ENCODE measurements at places on chromosomes 7 and 10. TPM values are rescaled to one million over a fixed set of nuclear protein-coding genes. Genes with fewer than 3 reads are reported as not detected.

DNA sequence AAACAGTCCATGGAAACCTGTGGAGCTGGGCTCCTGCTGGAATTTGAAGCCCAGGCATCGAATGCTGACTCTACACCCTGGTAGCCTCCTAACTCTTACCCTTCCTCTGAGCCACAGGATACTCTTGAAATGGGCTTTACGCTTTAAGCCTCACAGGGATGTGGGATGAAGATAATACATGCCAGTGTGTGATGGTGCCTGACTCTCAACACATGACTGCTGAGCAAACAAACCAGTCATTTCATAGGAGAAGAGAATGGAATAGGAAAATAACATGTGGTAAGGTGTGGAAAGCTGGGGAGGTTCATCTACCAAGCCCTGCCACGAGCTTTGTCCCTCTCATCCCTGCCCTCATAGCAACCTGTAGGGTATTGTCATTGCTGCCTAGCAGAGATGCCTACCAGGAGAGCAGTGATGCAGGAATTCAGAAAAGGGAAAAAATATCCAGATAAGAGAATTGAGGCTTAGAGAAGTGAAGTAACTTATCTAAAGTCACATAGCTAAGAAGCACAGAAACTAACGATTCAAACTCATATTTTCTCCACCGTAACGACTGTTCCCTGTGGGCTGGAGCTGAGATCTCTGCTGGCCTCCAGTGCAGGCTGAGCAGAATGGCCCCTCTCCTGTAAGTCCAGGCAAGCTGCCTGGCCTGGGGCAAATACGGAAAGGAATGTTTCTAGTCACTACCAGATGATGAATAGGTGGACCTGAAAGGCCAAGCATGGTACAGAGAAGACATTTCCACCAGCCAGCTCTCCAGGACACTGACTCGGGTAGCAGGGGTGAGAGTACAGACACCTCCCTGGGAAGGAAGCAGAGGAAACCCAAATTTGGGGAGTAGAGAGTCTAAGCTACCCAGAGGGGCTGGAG is 90.2 kb upstream of the DUSP5 start:
- H3K27me3 ChIP-seq: no peaks in the 10 kb centered on the region
- H3K4me1 ChIP-seq: peaks cover 39% of the 10 kb centered on the region

LOXL4 gene
- total RNA-seq: 19.4 TPM

BICC1 gene
- 19.1 TPM for total RNA-seq

ANKRD30A gene
- total RNA-seq: not detected

VWDE gene
- total RNA-seq: not detected

DNA sequence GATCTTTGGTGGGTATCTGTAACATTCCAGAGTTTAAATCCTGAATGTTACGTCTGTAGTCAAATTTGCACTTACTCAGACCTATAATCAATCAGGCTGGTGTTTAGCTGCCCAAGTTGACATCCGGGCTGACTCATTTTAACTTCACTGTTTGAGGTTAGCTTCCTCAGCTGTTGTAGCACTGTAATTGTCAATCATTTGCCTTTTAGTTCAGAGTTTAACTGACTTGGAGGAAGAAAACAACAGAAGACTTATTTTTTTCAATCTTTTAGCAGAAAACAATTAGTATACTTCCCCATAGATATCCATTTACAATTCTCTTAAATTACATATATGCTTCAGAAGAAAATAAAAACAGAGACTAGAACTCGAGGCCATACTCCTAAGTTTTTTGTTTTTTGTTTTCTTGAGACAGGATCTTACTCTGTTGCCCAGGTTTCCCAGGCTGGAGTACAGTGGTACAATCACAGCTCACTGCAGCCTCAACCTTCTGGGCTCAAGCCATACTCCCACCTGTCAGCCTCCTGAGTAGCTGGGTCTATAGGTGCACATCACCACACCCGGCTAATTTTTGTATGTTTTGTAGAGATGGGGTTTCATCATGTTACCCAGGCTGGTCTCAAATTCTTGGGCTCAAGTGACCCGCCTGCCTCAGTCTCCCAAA is 38.5 kb upstream of the LRRC17 start:
- no peak overlapping the region for H3K27ac ChIP-seq
- no peaks in the 10 kb centered on the region for H3K4me1 ChIP-seq
- H3K36me3 ChIP-seq: no peaks in the 10 kb centered on the region
- peak; percentile 37 for DNase-seq
- H3K4me3 ChIP-seq: no peak overlapping the region

DNA sequence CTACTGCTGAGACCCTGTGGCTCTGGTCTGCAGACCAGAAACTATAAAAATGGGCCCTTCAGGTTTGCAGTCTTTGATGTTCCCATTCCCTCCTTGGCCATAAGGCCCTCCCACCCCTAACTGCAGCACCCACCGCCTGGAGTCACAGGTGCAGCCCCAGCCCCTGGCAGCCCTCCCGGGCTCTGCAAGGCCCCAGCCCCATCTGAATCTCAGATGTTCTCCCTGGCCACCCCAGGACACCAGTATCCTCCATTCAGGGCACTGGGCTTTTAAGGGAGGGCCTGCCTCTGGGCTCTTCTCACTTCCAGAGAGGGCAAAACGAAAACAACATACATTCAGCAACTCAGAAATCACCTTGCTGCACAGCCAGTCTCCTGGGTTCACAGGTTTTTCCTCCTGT is 107.7 kb upstream of the RET start:
- peak; percentile 64 for DNase-seq
- H3K4me3 ChIP-seq: no peak overlapping the region
- H3K27me3 ChIP-seq: no peaks in the 10 kb centered on the region
- no peaks in the 10 kb centered on the region for H3K36me3 ChIP-seq
- H3K4me1 ChIP-seq: no peaks in the 10 kb centered on the region
- no peak overlapping the region for H3K27ac ChIP-seq

DNA sequence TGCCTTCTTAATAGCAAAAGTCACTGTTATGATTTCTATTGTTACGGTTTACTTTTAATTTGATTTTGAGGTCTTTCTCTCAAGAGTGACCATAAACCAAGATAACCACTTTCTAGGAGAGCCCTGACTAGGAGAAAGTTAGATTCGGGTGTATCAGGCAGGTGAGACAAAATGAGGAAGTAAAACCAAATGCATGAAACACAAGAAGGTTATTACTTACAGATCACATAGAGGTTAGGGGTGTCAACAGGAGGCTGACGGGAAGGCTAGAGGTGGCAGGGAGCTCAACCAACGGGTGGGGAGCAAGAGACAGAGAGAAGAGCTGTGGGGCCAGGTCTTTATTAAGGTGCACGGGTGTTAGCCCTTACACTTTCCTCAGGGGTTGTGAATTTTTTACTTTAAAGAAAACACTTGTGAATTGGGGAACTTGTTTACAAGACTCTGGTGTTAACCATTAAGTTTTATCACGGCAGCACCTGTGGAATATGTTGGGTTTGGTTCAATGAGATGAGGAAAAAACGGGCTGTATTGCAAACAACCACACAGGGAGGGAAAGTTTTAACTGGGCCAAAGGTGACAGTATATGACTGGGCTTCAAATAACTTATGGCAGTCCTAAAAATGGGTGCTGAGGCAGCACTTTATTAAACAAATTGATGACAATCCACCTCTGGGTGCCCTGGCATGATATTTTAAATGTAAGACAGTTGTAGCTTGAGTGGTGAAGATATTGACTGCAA is 154.9 kb downstream of the SDHAF3 start:
- H3K4me3 ChIP-seq: no peak overlapping the region
- no peak for DNase-seq
- no peak overlapping the region for H3K27ac ChIP-seq
- H3K27me3 ChIP-seq: no peaks in the 10 kb centered on the region

BCCIP gene
- total RNA-seq: 41.1 TPM

DNA sequence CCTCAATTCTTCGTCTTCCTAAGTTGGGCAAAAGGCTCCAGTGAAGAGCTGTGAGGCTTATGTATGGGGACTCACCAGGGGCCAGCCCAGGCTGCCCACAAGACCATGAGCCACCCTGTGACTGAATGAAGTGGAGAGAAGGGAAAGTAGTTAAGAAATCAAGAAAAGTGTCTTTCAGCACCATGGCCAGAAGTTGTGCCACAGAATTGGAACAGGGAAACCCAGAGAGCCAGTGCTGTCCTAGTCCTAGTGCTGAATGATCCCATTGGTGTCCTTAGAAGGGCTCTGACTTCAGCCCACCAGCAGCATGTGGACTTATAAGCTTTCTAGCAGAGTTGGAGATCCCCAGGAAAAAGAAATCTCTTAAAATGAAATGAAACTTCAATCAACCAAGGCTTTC is 37.0 kb upstream of the CCSER2 start:
- no peaks in the 10 kb centered on the region for H3K36me3 ChIP-seq
- H3K27me3 ChIP-seq: no peaks in the 10 kb centered on the region
- no peak for DNase-seq
- no peaks in the 10 kb centered on the region for H3K4me1 ChIP-seq
- no peak overlapping the region for H3K27ac ChIP-seq

DNA sequence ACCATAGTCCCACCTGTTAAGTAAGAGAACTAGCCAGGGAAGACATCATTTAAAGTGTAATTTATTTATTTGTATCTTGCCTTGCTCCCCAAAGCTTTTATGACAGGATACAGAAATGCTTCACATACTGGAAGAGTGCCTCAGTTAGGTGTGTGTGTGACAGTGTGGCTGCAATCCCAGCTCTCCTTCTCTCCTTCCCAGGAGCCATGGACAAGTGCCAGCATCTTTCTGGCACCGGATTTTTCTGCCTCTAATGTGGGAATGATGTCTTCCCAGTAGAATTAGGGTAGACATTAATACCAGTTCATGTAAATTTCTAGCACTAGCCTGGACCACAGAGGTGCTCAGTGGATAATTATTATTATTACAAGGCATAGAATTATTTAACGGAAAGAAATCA is 30.3 kb upstream of the ATXN7L1 start:
- H3K27me3 ChIP-seq: no peaks in the 10 kb centered on the region
- peak overlapping the region; percentile 71 for H3K27ac ChIP-seq

DNA sequence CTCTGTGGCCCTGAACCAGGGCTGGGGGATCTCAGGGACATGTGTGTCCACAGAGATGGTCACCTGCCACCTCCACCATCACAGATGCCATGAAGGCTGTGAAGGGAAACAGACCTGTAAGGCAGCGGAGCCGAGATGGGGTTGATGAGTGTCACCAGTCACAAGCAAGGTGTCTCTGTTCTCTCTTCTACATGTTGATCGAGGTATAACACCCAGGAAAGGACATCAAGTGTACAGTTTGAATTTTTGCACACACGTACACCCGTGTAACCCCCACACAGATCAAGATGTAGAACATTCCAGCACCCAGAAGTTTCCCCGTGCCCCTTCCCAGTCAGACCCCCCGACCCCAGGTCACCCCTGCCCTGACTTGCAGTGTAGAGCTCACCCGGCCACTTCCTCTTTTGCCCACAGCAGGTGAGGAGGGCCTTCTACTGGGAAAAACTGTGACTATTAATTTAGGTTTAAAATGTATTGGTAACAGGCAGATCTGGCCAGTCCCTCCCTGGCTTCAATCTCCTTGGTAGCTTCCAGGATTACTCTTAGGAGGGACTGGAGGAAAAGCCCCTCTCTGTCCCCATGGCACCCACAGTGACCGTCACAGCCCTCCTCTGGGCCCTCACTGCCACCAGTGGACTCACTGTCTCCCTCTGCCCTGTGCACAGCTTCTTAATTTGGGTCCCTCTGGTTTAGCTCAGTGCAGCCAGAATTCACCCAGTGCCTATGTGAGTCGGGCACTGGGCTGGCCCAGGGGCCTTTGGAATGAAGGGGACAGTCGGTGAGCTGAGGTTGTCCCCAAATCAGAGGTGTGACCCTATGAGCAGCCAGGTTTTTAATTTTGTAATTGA is 108.2 kb downstream of the LHPP start:
- H3K4me3 ChIP-seq: no peak overlapping the region
- H3K27ac ChIP-seq: no peak overlapping the region
- H3K36me3 ChIP-seq: no peaks in the 10 kb centered on the region
- H3K4me1 ChIP-seq: peaks cover 11% of the 10 kb centered on the region

DNA sequence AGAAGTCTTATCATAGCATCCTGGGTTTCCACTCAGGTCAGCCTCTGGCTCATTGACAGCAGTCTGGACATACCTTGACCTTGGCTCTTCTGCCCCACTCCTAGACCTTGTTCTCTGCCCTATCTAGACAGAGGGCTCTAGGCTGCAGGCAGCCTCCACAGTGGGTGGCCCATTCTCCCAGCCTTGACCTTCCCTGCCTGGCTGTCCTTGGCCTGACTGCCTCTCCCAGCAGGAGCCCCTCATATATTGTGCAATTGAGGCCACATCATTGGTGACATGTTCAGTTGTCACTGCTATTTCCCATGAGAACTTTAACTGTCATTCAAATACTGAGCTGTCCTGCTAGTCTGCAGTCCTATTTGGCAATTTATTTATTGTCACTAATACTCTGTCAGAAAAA is 503.4 kb downstream of the PLXNA4 start:
- H3K4me1 ChIP-seq: peaks cover 16% of the 10 kb centered on the region
- H3K27me3 ChIP-seq: no peaks in the 10 kb centered on the region
- no peak overlapping the region for H3K4me3 ChIP-seq
- H3K36me3 ChIP-seq: no peaks in the 10 kb centered on the region
- no peak for DNase-seq

RPP30 gene
- 21.6 TPM for total RNA-seq

- peak overlapping the region; percentile 59 for H3K27ac ChIP-seq
- no peak overlapping the region for H3K4me3 ChIP-seq
- peak; percentile 78 for DNase-seq
- H3K27me3 ChIP-seq: no peaks in the 10 kb centered on the region
- no peaks in the 10 kb centered on the region for H3K36me3 ChIP-seq
These were observed 611.2 kb upstream of the MGMT start for GRCh38 chr10:128855618-128856428.

- no peaks in the 10 kb centered on the region for H3K27me3 ChIP-seq
- no peak for DNase-seq
- H3K27ac ChIP-seq: peak overlapping the region; percentile 81
- no peaks in the 10 kb centered on the region for H3K36me3 ChIP-seq
These were observed 35.1 kb downstream of the SMNDC1 start for GRCh38 chr10:110269374-110270318.

- H3K4me3 ChIP-seq: no peak overlapping the region
- H3K36me3 ChIP-seq: no peaks in the 10 kb centered on the region
- no peak overlapping the region for H3K27ac ChIP-seq
- DNase-seq: no peak
These were observed 14.2 kb downstream of the CACNA2D1 start for GRCh38 chr7:82429408-82429807.

GRCh38 chr10:62019685-62020359 is 118.3 kb downstream of the ARID5B start:
- H3K27ac ChIP-seq: peak overlapping the region; percentile 76
- H3K27me3 ChIP-seq: no peaks in the 10 kb centered on the region
- no peak for DNase-seq
- H3K36me3 ChIP-seq: no peaks in the 10 kb centered on the region
- H3K4me3 ChIP-seq: no peak overlapping the region

GRCh38 chr7:81783818-81784217 is 14.0 kb upstream of the HGF start:
- no peak overlapping the region for H3K4me3 ChIP-seq
- H3K27ac ChIP-seq: no peak overlapping the region
- H3K4me1 ChIP-seq: no peaks in the 10 kb centered on the region
- no peaks in the 10 kb centered on the region for H3K36me3 ChIP-seq
